ENCODE measurements at places on chromosomes 13 and 19.

- no peak for DNase-seq
Observed at GRCh38 chr13:47146991-47147811, 250.3 kb upstream of the HTR2A start.

GRCh38 chr19:51719251-51719988 lies 4.4 kb downstream of the HAS1 start:
- DNase-seq: no peak

GRCh38 chr13:50908371-50908770 lies 1.2 kb upstream of the RNASEH2B start:
- DNase-seq: no peak

- DNase-seq: no peak
Observed at GRCh38 chr19:30896554-30896953, 452.7 kb downstream of the TSHZ3 start.

GRCh38 chr13:49927755-49928154 lies 8.4 kb downstream of the SPRYD7 start:
- no peak for DNase-seq

DNA sequence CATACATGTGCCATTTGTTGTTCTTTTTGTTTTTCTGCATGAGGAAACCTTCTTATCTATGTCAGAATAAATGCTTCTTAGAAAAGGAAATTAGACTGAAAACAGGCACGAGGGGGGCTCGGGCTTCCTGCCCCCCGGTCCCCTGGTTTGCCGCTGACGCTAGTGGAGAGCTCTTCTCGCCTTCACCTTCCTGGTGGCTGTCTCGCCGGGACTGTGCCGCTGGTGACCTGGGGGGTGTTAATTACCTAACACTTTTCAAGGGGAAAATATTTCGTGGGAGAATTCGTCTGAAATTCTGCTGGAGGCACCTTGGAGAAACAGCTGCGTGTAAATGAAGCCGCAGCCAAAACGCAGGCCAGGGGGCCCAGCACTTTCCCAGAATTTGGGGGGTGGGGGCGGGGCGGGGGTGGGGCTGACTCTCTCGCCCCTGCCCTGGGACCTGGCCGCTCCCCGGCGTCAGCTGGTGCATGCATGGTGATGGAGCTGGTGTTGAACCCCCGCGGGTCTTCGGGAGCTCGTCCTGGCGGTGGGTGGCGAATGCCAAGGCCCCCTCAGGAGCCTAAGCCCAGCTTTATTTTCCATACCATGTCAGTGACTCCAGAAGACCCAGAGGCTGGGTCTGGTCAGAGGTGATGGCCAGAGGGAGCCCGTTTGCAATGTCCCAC lies 58.3 kb upstream of the MCF2L start:
- no peak for DNase-seq

DNA sequence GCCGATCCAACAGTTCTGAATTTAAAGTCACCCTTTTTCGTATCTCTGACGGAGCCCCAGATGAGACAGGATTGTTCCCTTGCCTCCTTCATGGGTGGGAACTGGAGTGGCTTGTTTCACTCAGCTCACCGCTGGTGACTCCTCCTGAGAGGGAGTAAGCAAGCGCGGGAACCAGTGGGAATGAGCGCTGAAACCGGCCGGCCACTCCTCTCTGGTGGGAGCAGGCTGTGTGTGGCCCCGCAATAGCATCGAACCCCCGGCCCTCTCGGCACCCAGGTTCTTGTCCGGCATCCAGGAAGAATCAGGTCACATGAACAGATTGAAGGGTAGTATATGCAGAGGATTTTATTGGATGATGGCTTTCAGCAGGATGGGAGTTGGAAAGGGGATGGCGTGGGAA lies 1211.6 kb upstream of the PCDH20 start:
- no peak for DNase-seq

- no peak for DNase-seq
Observed at GRCh38 chr19:48819366-48819816, 8.6 kb upstream of the BCAT2 start.

GRCh38 chr13:87274209-87274819 lies 396.9 kb upstream of the SLITRK5 start:
- no peak for DNase-seq

Measured in activated CD8-positive, alpha-beta memory T cell treated with anti-CD3 and anti-CD28 coated beads for 24 hours (primary cell).